ENCODE measurements at places on chromosomes 7 and 10. TPM values are rescaled to one million over a fixed set of nuclear protein-coding genes. Genes with fewer than 3 reads are reported as not detected.

CPVL gene
- 49.8 TPM for total RNA-seq

DNA sequence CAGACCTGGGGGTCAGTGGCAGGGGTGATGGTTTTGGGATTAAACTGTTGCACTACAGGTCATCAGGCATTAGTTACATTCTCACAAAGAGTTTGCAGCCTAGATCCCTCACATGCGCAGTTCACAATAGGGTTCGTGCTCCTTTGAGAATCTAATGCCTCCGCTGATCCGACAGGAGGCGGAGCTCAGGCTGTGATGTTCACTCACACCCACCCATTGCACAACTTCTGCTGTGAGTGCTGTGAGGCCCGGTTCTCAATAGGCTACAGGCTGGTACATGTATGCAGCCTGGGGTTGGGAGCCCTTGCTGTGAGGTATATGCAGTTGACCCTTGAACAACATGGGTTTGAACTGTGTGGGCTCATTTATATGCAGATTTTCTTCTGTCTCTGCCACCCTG, 416.4 kb downstream of the GFRA1 start:
- DNase-seq: no peak

NPC1L1 gene
- 0.29 TPM for total RNA-seq

DNA sequence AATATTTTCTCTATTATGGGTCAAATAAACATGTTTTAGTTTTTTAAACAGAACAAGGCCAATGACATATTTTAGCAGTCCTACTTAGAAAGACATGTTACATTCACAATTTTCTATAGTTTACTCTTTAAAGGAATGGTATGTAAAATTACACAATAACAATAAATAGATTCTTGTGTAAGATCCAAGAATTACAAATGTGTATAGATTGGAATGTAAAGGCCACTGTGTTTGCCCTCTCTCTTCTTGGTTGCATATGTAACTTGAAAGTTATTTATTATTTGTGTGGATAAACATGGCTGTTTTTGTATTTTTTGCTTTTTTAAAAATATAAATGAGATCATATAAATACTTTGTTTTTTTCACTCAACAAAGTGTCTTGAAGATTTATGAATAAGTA, 979.3 kb upstream of the CELF2 start:
- no peak for DNase-seq

MYO1G gene
- 8.7 TPM for total RNA-seq

DNA sequence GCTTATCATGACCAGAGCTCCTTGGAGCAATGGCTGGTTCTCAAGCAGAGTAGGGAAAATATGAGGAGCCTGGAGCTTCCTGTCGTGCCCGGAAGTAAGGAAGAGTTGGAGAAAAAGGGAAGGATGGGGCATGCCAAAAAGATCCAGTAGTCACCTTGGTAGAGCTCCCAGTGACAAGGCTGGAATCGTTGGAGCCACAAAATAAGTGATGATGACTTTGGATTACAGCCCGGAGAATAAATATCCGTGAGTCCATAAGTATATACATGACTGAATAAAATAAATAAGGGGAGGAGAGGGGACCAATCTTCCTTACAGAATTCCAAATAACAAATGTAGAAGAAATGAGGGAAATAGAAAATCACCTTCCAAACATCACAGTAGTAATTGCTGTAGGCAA, 29.3 kb downstream of the LMTK2 start:
- no peak for DNase-seq

- no peak for DNase-seq
These were observed 102.1 kb downstream of the FOXL3 start for GRCh38 chr7:391961-392524.

PDSS1 gene
- total RNA-seq: 7.5 TPM

- no peak for DNase-seq
These were observed 804 bp downstream of the TMEM106B start for GRCh38 chr7:12211711-12212485.

MMD2 gene
- not detected for total RNA-seq

EXOC4 gene
- 79.3 TPM for total RNA-seq

GRCh38 chr7:157056957-157057902, 46.8 kb upstream of the MNX1 start:
- DNase-seq: peak; percentile 16

GRM3 gene
- not detected for total RNA-seq

- peak; percentile 53 for DNase-seq
These were observed 13.5 kb downstream of the GCK start for GRCh38 chr7:44175730-44176129.

DNA sequence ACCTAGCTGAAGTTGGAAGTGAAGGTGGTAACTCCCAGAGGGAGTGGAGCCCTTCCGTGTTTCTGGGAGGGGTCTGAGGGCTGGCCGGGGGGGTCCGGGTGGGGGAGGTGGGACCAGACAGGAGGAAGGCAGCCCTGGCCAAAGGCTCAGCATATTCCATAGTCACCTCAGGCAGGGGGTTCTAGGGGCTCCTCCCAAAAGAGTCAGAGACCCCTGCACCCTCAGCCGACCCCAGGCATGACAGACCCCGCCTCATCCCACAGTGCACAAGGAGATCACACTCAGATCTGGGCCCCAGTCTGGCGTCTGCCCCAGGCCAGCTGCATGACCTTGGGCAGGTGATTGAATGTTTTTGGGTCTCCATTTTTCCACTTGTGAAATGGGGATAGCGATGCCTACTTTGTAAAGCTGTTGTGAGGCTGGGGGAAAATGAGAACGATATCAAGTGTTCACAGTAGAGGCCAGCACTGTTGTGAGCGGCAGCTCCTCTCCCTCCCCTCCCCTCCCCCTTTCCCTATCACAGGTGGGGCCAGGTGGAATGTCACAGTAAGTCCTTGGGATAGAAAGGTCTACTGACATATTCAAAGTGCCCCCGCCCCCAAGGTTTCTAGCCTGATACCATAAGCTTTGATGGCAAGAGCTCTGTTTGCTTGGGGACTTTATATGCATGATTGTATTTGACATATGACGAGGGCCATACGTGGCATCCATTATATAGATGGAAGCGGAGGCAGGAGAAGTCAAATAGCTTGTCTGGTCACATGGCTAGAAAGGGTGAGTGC, 33.3 kb downstream of the DNAJB12 start:
- DNase-seq: no peak

DNA sequence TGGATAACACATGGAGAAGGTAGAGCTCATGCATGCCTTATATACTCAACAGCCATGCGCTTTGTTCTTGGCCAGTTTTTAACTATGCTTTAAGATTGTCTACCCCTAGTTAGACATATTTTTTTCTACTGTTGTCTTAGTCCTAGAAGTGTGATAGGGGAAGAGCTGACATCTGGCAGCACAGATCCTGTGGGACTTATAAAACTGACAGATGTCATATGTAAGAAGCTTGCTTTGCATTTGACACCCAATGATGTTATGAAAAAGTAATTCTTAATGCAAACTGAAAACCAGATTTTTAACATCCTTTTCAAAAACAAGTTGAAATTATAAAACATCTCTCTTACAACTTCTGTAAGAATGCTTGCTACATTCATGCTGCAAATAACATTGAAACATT, 715.9 kb upstream of the LRRN3 start:
- DNase-seq: no peak

NODAL gene
- total RNA-seq: not detected

CRYGN gene
- total RNA-seq: 1.5 TPM

DNA sequence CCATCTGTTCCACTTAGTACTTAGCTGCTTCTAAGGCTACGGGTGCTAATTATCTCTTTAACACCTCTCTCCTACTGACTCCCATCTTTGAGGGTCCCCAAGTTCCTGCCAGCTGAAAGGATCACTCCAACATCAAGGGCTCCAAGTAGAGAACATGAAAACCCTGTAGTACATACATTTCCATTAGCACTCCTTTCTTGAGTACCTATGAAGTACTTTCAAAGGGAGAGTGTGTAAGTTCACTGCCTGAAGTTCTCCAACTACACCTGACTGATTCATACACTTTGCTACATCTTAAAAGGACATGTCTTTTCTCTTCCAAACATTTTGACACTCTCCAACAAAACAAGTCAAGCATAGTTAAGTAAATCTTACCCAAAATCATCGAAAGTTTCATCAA, 113.8 kb downstream of the COL28A1 start:
- no peak for DNase-seq

DNA sequence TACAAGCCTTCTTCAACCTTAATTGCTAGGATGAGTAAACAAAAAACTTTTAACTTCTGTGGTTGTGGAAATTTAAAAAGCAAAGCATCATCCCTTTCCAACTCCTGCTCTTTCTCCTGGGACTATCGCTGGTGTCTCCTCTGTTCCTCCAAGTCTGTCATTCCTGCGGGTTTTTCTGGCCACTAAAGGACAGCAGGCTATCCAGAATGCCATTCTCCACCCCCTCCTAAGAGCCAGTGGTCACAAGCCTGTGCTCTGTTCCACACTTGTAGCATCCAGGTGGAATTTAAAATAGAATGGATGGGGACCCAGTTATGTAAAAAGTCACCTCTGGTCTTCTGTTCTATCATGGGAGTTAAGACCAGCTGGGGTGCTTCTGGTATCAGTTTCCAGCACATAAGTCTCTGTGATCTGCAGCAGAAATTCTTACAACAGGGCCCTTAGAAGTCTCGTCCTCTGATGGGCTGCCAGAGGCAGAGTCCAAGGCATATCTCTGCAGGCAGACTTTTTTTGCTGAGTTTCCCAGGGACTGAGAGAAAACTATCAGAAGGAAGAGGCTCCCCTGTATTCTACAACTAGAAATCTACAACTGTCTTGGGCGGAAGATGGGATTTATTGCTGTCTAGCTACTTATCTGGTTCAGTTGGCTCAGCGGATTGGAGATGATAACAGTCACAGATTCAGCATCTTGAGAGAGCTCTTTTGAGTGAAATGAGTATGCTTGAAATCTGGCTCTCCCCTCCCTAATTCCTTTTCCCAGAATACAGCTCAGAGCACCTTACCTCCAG, 5.1 kb upstream of the WNT16 start:
- DNase-seq: no peak

DNA sequence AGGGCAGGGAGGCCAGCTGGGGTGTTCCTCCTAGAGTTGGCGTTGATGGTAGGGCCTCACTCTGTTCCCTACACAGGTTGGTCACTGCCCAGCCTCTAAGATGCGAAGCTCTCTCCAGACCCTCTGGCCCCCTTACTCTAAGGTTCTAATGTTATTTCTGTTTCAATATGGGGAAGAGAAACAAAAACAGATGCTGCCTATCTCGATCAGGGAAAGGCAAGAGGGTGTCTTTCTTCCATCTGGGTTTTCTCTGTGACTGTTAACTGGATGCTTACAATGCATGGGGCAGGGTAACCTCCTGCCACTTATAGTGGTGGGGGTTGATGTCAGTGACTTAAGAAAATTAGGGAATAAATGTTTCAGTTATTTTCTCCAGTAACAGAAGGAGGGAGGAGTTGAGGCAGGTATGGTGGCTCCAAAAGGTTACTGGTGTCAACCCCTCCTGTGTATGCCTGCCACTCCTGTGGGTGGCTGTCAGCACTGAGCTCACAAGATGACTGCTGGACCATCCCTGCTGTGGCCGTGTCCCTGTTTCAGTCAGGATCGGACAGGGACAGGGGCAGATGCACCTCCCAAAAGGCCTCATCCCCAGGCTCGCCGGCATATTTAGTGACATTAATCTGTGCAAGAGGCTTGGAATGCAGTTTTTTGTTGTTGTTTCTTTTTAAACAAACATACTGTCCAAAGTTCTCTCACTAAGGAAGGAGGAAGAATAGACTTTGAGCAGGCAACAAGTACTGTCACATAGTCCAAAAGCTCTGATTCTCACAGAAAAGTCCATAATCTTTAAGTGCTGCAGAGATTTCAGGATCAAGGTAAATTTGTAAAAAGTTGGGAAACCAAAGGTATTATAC, 39.6 kb upstream of the SYPL1 start:
- DNase-seq: no peak

GRCh38 chr7:157373493-157373892, 36.7 kb downstream of the DNAJB6 start:
- no peak for DNase-seq

TSPAN12 gene
- total RNA-seq: 7.2 TPM

- no peak for DNase-seq
These were observed 29.5 kb downstream of the MEST start for GRCh38 chr7:130521258-130521951.

DNA sequence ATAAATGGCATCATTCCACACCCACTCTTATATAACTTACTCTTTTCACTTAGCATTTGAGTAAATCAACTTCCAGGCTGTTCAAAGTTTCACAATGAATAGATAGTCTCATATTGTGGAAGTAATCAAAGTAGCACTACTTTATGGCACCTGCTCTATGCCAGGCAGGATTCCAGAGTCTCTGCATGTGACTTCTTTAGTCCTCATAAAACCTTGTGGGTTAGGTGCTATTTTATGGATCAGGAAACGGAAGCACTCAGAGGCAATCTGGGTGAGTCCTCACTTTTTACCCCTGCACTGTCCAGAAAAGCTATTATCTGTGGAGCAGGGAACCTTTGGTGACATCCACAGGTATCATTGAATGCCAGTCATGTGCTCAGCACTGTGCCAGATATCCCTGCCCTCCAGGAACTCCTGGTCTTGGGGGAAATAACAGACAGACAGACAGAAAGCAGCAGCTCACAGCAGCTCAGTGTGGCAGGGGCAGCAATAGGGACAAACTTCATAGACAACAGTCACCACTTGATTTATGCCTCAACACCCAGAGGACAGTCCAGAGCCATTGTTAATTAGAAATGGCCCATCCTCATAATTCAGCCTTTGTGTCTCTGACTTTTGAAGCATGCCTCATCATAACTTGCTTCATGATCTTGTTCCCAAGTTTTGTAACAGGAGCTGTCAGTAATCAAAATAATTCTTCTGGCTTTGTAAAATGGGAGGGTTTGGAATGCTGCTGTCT, 160.6 kb downstream of the SEC23IP start:
- DNase-seq: no peak

KNDC1 gene
- total RNA-seq: 0.13 TPM

DNA sequence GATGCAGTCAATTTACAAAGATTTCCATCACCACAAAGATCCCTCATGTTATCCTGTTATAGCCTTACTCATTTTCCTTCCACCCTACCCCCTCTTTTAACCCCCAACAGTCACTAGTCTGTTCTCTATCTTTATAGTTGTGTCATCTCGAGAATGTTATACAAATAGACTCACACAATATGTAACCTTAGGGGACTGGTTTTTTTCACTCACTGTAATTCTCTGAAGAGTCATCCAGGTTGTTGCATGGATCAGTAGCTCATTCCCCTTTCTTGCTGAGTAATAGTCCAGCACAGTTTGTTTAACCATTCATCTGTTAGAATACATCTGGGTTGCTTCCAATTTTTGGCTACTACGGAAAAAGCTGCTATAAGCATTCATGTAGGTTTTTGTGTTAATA, 121.1 kb upstream of the PDE1C start:
- DNase-seq: no peak

GRCh38 chr10:105797234-105797890, 1156.3 kb downstream of the SORCS3 start:
- no peak for DNase-seq

CFAP46 gene
- total RNA-seq: not detected

- no peak for DNase-seq
These were observed 20.6 kb upstream of the RHOBTB1 start for GRCh38 chr10:60964257-60965235.

DNA sequence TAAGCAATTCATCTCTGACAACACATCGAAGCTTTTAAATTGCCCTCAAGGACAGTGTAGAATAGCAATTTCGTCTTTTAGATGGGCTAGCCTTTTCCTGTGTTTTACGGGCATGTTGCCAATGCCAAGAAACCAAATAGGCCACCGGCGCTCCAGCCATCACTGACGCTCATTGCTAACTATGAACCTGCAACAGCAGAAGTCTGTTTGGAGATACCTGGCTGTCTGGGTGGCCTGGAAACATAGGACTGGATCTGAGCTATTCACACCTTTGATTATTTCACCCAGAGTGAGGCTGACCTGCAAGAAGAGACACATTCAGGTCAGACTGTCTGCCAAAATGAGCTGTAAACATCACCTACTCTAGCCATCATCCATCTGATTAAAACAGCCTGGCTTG, 12.0 kb downstream of the KPNA7 start:
- no peak for DNase-seq

Measured in mesenteric fat pad (tissue), 1 donor.